ENCODE measurements at places on chromosomes 12 and 14.

DNA sequence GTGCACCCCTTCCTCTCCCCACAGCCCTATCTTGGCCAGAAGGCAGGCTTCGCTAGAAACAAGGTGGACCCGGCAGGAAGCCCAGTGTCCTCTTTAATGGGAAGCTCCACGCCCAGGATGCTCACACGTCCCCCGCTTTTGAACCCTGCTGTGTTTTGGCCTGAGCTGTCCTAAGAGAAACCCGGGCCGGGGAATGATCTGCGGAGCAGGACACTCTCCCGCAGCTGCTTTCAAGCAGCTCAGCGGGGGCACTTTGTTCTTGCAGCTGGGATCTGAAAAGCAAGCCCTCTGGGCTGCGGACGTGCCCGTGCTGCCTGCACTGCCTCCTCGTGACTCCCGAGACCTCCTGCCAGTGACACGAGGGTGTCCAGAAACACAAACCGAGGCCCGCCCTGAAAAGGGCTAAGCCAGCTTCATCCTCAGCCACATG, 30.0 kb downstream of the SCARB1 start:
- DNase-seq: no peak

DNA sequence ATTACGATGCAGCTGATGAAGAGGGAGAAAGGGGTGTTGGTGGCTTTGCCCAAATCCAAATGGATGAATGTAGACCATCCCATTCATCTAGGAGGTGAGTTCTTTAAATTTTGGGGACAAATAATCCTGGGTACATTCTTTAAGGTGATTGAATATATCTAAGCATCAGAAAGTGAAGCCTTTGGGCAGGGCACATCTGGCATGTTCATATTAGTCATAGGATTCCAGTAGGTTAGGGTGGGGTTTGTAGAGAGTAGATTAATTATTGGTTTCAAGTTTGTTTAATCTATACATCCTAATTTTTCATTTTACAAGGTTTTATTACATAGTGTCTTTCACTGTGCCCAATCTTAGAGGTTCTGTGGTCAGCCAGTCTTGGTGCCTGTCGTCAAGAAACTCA, 23.4 kb downstream of the RNF10 start:
- DNase-seq: no peak

DNA sequence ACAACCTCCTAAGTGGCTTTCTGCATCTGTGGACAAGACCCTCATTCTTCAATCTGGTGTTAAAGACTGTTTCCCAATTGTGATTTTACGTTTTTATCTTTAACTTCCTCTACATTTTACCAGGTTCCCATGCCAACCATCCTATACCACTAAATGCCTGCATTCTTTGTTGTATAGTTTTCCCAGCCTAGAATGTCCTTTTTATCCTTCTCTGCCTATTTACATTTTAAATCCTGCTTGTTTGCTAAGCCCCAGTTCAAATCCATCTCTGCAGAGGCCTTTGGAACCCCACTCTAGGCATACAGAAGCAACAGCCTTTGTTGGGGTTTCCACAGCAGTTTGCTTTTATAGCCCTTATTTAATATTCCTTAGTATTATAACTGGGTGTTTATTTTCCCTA, 325.1 kb upstream of the DDHD1 start:
- DNase-seq: no peak

DNA sequence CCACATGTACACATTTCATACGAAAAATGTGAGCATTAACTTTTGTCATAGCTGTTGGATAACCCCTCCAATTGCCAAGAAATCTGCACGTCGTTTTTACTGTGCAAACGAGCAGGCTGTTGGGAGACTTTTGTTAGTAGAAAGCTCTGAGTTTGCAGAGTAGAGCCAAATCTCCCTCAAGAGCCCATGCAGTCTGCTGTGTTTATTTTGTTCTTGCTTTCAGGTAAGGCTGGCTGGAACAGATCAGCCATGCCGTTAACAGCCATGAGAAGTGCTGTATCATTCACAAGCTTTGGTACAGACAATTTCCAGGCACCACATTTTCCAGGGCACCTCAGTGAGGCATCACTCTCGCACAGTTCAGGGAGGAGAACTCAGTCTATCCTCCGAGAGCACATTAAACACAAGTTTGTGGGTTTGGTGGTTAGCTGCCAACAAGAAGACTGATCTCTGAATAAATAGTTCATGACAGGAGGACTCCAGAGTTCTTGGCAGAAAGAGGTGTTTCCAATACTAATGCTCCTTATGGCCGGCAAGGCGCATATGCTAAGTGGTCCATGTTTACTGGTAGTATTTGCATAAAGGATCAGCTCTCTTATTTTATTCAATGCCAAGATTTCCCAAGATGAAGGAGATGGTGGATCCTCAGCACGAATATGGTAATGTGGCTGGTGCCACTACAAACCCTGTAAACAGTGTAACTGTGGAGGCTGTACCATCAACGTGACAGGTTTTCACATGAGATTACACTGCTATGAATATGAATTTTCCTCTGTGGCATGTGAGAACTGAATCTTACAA, 30.3 kb upstream of the PELI2 start:
- DNase-seq: no peak

DNA sequence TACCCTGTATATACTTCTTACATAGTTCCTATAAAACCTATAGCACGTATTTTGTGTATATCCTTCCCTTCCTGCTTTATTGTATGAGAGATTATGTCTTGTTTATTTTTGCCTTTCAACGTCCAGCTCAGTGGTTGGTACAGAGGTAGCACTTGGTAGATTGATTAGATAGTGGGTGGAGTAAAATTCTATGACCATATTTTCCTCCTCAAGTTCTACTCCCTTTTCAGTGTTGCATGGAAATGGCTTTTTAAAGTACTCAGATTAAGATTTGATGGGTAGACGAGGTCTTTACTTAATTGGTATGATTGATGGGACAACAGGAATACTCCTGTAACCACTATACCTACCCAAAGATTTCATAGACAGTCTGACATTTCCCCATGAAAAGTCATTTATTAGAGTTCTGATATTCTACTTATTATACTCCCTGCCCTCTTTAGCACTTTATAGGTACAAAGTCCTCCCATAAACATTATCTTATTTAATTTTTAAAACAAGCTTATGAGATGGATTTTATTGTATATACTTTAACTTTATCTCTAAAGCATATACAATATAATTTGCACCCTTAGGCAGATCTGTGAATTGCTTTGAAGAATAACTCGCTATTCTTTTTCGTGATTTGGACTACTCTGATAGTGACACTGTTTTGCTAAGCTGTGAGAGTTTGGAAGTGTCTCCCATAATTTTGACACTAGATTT, 348.0 kb downstream of the RAD51B start:
- no peak for DNase-seq

DNA sequence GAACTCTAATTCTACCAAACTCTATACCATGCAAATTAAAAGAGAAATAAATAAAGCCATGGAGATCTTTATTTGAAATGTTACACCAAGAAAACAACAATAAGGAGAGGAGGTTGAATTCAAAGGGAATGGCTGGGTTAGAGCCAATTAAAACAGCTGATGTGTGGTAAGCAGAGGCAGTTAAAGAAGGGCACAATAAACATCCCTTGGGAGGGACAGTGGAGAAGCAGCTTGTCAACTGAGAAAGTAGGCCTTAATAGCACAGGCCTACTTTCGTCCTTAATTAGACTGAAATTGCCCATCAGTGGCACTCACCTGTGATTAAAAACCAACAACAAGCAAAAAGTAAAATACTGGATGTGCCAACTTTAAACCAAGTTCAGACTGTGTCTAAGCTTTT, 16.3 kb upstream of the NAV3 start:
- DNase-seq: no peak

DNA sequence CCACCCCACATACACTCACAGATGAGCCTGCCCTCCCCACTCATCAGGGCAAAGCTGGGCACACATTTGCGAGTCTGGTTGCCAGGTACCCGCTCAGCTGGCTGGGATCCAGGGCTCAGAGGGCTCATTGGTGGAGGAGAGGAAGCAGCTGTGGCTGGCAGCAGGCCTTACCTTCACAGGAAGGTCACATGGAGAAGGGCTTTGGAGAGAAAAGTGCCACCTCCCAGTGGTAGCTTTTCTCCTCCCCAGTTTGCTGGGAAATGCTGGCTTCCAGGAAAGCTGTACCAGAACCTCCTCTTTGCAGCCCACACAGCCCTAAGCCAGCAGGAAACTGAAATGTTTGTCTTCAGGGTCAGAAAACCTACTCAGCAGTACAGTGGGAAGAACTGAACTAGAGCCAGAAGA, 55.6 kb downstream of the LGMN start:
- DNase-seq: no peak

- no peak for DNase-seq
Observed at GRCh38 chr12:121278169-121279070, 18.1 kb downstream of the CAMKK2 start.

DNA sequence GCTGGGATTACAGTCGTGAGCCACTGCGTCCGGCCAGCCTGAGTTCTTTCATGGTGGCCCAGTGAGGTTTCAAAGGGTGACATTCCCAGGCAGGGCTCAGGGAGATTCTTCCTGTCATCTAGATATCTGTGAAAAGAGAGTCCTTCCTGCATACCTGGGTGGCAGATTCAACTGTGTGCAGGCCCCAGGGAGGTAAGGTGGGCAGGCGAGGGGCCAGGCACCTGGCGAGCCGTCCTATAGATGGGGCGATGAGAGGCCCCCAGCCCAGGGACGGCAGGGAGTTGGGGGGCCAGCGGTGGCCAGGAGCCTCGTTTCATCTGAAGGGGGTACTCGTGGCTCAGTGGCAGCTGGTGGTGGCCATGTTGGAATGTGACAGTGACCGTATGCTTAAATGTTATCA, 7.1 kb upstream of the EP400 start:
- DNase-seq: no peak

DNA sequence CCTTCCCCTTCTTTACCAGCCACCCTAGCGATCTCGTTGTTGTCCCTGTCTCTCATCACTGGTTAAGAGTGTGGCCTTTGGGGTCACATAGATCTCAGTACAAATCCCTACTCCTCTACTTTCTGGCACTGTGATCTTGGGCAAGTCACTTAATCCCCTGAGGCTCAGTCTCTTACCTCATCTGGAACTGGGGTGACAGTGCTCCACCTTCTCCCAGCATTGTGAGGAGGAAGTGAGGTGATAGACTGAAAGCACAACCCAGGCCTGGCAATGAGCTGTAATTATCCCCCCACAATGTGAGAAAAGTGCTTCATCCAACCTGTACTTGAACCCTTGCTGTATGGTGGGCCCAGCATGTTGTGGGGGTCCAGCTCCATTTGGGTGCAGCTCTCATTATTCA, 48.0 kb downstream of the IRAK3 start:
- DNase-seq: no peak

- DNase-seq: no peak
Observed at GRCh38 chr14:75196468-75196867, 20.1 kb upstream of the TMED10 start.

All from activated CD8-positive, alpha-beta memory T cell treated with anti-CD3 and anti-CD28 coated beads, Interleukin-2, amount 50 U/mL, for 4 hours (primary cell).